Endothelial cell (in vitro differentiated cells): ENCODE measurements at places on chromosomes 13 and 19.

DNA sequence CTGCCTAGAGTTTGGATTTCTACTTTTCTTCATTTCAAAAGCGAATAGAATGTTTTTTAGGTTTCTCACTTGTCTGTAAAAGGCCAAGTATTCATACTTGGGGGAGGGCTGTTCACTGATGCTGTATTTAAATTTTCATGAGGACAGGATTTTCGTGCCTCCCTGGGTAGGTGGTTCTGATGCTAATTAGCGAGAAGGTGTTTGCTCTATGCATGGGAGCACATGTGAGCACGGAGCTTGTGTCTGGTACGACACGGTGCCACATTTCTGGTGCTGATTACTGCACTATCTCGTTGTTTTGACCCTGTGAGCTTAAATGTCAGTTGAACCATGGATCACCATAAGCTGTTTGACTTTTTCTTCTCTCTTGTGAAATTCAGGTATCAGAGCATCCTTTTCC lies 45.8 kb downstream of the MTUS2 start:
- DNase-seq: no peak

DNA sequence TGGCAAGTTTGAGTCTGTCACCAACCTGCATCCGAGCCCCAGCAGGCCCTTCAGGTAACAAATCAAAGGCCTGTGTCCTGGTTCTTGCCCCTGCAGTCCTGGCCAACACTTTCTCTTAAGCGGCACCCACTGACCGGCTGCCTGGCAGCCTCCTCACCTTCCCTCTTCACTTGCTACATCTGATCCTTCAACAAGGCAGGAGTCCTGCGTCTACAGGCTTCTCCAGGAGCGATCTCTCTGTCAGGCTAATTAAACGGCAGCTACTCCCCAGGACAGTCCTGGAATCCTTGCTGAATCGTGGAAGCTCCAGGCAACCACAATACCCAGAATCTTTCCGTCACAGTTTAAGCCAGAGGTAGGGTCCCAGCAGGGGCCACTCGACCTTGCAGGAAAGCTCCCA lies 41.1 kb upstream of the GAS6 start:
- no peak for DNase-seq

DNA sequence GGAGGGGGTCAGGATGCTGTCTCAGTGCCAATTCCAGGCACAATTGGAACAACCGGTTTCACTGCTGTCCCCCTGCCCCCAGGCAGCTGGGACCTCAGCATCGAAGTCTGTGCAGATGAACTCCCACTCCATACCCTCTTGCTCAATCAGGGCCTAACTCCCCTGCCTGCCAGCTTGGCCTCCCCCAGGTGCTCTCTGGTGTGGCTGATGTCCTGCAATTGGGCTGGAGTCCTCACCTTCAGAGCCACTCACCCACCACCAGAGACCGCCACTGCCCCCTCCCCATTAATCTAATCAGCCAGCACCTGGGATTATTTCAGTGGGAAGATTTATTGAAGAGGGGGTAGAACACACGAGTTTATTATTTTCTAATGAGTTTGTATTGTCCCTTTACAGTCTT lies 118.8 kb downstream of the MIPEP start:
- DNase-seq: no peak

DNA sequence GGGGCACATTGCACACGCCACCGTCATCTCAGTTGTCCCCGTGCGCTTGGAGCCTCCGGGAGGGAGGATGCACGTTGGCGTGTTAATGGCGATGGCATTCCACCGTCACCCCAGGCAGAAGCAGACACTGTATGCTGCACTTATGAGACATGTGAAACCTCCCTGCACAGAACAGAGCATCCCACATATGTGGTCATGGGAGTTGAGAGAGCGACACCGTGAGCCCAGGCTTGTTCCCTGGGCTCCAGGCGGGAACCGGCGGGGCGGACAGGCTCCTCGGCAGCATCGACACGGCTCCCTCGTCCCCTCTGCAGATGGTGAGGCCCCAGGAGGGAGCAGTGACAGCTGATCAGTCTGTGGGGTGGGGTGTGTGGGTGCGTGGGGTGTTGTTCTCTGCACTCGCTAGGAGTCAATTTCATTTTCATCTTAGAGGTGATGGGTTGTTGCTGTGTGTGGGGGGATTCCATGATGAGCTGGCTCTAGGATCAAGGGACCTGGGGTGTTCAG lies 40.4 kb downstream of the CRTC1 start:
- no peak for DNase-seq

GRCh38 chr19:11692127-11692790 lies 46.5 kb downstream of the ZNF823 start:
- no peak for DNase-seq

DNA sequence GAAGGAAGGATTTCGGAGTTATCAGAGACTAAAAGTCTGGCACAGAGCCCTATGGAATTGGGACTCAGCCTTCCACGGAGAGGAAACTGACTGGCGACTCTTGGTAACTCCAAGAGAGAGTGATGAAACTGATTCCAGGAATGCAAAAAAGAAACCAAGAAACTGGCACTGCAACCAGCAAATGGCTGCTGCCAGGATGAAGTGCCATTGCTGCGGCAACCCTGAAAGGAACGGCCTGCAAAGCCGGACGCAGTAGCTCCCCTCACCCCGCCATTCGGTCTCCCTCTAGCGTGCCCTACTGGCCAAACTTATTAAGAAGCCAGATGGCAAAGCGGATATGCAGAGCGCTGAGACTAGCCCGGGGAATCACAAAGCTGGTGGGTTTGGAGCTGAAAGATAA lies 236.0 kb downstream of the PCDH9 start:
- peak; percentile 85 for DNase-seq

DNA sequence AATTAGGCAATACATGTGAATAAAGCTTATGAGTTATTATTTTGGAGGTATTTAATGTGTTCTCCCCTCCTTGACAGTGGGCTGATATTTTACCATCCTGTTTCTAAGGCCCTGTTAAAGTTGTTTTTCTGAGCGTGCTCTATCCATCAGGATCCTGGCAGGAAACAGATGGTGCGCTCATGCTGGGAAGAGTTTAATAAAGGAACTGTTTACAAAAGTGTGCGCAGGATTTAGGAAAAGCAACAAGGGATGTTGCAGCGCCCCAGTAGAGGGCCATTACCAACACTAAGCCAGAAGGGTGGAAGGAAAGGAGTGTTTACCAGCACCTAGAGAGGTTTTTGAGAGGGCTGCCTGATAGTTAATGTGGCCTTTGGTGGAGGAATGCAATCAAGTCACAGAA lies 374.5 kb downstream of the KCNRG start:
- peak; percentile 16 for DNase-seq

- no peak for DNase-seq
Observed at GRCh38 chr19:3096267-3096901, 2.2 kb downstream of the GNA11 start.

DNA sequence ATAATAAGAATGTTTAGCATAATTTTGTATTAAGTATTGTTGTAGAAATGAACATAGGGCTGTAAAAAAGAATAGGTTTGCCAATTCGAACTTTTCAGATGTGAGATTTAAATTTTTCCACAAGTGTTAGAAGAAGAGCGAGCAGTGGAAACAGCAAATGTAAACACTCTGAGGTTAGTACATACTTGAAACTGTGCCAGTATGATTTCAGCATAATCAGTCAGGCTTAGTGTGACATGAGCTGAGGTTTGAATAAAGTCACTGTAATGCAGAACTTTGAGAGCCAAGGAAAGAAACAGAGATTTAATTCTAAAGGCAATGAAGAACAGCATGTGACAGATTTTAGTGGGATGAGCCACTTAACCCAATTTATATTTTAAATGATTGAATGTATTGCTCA lies 2166.4 kb downstream of the PCDH9 start:
- DNase-seq: no peak

- DNase-seq: no peak
Observed at GRCh38 chr19:12899891-12900518, 9.0 kb downstream of the GCDH start.

- no peak for DNase-seq
Observed at GRCh38 chr13:90798381-90798780, 549.1 kb upstream of the MIR17HG start.

DNA sequence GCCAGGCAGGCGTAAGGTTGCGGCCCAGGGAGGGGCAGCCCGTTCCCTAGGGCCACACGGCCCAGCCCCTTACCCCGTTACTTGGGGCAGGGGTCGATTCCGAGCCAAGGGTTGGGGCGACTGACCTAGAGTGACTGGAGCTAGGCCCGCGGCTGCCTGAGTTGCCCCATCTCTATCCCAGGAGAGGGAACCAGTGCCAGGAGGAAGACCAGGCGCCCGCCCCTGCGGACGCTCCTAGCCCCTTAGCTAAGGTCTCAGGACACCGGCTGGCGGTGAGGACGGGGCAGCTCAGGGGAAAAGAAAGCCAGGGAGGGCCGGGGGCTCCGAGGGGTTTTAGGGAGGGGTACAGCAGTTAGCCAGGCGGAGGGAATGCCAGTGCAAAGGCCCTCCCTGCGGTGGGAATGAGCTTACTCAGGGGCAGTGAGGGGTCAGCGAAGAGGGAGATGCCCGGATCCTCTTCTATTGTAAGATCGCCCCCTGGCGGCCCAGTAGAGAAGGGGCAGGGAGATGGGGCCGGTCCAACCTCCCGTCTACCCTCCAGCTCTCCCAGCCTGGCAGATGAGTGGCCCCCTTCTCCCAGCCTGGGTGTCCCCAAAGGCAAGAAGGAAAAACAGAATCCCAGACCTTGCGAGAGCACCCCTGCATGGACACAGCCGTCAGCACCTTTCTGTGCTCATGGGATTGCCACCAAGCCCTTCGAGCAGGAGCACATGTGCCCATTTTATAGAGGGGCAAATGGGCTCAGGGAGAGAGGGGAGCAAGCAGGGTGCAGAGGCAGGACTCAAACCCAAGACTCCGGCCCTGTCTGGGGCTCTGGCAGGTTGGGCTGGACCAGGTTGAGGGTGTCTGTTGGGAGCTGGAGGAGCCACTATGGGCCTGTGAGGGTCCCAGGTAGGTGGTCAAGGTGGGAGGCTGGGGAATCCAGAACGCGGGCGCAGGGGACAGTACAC lies 16.3 kb downstream of the CILP2 start:
- DNase-seq: peak; percentile 68

- no peak for DNase-seq
Observed at GRCh38 chr13:66926200-66926850, 303.8 kb downstream of the PCDH9 start.

GRCh38 chr19:898663-899062 lies 5.4 kb downstream of the RNU6-9 start:
- no peak for DNase-seq

DNA sequence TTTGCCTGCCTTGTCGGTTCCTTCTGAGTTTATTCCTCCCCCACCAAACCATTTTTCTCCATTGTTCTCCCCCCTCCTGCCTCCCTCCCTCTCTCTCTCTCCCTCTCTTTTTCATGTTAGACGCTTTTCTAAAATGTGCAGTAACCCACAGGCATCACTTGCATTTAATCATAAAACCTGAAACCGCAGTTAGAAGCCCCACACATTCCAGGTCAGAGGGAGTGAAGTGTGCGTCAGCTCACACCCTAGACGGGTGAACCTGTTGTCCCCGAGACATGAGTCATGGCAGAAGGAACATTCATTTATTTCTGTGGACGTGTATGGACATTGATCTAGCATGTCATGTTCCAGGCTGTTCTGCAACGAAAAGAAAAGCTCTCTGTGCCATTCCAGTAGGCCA lies 19.9 kb downstream of the ONECUT3 start:
- DNase-seq: no peak

- no peak for DNase-seq
Observed at GRCh38 chr19:31539386-31539785, 190.2 kb upstream of the TSHZ3 start.

DNA sequence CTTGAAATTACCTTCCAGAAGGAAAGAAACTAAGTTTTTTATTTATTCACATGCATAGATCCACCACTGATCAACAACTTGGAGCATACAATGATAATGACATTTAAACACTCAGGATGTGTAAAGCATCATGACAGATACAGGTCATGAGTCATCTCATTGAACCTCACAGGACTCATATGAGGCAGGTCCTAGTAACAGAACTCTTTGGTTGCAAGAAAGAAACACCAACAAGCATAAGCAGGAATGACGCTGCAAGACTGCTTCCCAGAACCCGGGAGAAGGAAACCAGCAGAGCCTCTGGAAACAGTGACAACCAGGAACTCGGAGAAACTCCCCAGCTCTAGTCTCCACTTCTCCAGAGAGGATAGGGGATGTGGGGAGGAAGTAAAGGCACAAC lies 60.8 kb upstream of the IPO5 start:
- DNase-seq: no peak

GRCh38 chr13:112444416-112445399 lies 68.6 kb downstream of the SPACA7 start:
- no peak for DNase-seq

- no peak for DNase-seq
Observed at GRCh38 chr13:47317356-47317755, 420.5 kb upstream of the HTR2A start.

- DNase-seq: no peak
Observed at GRCh38 chr13:95724252-95724651, 47.3 kb downstream of the DNAJC3 start.

- peak; percentile 94 for DNase-seq
Observed at GRCh38 chr19:4768934-4769777, 22.4 kb upstream of the FEM1A start.

DNA sequence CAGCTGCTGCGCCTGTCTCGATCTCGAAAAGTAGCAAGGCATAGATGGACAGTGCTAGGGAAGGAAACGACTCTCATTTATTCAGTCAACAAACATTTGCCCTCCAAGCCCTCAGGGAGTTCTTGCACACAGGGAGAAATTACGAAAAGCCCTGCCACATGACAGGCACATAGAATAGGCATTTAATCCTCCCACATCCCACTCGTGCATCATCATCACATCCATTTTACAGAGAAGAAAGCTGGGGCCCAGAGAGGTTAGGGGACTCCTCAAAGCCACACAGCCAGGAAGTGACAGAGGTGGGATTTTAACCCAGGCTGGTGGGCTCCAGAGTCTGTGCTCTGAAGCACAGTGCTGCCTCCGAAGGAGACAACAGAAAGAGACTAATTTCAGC lies 11.6 kb downstream of the TMEM221 start:
- DNase-seq: no peak

GRCh38 chr19:28960586-28960985 lies 252.4 kb downstream of the UQCRFS1 start:
- no peak for DNase-seq

DNA sequence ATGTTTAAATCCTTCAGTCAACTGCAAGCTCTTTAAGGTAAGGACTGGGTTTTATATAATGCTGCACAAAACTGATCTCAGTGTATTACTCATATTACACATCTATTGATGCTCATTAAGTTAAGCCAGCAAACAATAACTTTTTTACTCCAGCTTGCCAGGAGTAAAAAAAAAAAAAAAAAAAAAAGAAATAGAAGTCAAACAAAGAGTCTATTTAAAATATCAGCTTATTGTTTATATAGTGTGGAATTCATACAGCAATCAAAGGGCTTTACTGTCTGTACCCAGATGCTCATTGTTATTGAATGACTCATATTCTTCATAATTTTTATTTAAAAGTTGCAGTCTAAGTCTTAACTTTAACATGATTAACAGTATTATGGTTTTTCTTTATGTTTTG lies 21.8 kb upstream of the KBTBD7 start:
- DNase-seq: no peak

- DNase-seq: no peak
Observed at GRCh38 chr19:39127812-39128515, 2.4 kb downstream of the PAK4 start.
